ENCODE measurements at places on chromosomes 7 and 10. TPM values are rescaled to one million over a fixed set of nuclear protein-coding genes. Genes with fewer than 3 reads are reported as not detected.

The CFAP46 gene
- 1.2 TPM for total RNA-seq

The CADPS2 gene
- total RNA-seq, result 0.03 TPM

The SEMA3E gene
- 1.8 TPM for total RNA-seq

The LRRC18 gene
- not detected for total RNA-seq

The RHOBTB1 gene
- total RNA-seq, result 17.2 TPM

The COL17A1 gene
- 1.7 TPM for total RNA-seq

The OR2A5 gene
- not detected for total RNA-seq

The SLC39A12 gene
- not detected for total RNA-seq

The FZD1 gene
- total RNA-seq, result 2.5 TPM

The SPDYE18 gene
- total RNA-seq, result 0.14 TPM

The ACBD7 gene
- 1.1 TPM for total RNA-seq

The NEUROD6 gene
- not detected for total RNA-seq
